ENCODE measurements at places on chromosomes 4 and X.

GRCh38 chrX:2502668-2503519 lies 2.1 kb upstream of the DHRSX start:
- no peak for DNase-seq

DNA sequence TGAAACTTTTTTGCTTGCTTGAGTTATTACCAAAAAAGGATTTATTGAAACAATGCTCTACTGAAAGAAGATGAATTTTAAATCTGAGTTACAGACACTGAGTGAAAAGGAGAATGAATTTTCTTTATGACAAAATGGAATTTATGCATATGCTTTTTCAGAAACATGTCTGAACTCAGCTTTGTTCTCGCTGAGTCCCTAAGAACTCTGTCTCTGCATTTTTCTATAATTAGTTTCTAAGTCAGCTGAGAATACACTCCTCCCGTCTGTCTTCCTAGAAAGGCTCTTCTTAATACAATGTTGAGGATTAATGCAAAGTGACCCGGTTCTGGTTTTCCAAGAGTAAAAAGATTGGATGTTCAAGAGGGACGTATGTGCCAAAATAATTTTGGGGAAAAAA lies 463.5 kb downstream of the NKX6-1 start:
- no peak for DNase-seq

- no peak for DNase-seq
Observed at GRCh38 chr4:1240721-1241465, 8.0 kb downstream of the CTBP1 start.

DNA sequence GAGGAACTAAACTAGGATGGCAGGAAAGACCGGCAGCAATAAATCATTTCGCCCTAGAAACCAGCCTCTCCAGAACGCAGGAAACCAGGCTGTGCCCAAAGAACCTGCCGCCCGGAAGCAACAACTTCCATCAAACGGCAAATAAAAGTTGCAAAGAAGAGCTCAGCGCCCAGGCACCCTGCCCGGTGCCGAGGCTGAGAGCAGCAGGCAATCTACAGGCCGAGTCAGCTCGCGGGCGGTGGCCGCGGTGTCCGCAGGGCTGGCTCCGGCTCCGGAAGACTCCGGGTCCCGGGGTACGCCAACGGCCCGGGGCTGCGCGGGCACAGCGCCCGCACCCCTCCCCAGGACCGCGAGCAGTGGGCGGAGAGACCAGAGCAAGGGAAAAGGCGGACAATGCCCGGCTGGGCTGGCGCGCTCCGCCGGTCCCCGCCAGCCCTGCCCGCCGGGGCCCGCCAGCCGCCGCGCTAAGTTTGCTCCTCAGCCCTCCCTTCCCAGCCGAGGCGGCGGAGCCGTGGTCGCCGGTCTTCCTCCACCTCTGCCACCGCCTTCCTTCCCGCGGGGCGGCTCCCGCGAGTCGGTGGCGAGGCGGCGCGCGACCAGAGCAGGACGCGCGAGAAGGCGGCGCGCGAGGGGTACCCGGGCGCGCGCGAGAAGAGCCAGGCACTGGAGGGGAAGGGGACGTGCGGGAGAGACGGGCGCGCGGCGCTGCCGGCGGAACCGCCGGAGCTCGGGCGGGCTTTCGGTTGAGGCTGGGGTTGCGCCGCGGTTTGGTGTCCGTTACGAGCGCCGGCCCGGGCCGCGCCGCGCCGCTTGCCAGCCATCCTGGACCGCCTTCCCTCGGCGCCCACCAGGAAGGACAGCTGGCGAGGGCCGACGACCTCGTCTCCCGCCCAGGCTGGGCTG lies 733 bp downstream of the FRYL start:
- peak; percentile 28 for DNase-seq

DNA sequence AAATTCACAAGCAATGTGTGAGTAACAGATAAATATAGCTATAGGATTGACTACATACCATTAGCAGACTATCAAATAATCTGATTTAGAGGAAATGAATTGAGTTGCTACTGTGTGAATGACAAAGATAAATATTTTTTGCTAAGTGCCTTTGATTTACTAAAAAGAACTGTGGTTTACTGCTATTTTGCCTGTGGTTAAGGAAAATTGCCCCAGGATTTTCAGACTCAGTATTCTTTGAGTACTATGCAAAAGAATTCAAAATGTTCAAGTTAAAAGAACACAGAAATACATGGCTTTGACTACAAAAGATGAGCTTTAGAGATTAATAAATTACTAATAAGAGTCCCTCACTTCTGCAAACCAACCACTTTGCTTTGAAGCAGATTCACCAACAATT lies 853.8 kb downstream of the ADGRL3 start:
- DNase-seq = no peak

GRCh38 chrX:11462136-11462535 lies 168.9 kb downstream of the AMELX start:
- DNase-seq = no peak

DNA sequence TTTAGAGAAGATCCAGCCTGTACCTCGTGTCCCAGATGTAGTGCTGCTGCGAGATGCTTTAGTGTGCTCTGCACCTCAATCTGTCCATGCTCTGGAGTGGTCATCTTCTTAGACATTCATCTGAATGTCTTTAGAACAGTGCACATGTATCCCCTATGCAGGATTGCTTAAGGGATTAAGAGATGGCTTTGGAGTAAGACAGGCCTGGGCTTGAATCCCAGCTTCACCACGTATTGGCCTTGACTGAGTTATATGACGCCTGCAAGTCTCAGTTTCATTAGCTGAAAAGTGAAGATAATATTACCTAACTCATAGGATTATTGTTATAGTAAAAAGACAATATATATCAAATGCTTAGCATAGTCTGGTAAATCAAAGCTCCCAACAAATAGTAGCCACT lies 98.3 kb downstream of the NFKB1 start:
- no peak for DNase-seq

DNA sequence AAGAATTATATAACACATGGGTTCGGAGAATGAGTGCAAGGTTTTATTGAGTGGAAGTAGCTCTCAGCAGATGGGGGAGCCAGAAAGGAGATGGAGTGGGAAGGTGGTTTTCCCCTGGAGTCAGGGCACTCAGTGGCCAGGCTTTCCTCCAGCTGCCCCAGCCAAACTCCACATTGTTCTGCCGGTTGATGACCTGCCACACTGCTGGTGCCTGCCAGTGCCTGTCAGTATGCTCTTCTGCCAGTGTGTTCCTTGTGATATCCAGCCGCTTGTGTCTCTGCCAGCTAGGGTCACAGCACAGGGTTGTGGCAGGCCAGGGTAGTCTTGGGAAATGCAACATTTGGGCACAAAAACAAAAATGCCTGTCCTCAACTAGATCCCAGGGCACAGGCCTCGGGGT lies 604.8 kb upstream of the TECRL start:
- no peak for DNase-seq

DNA sequence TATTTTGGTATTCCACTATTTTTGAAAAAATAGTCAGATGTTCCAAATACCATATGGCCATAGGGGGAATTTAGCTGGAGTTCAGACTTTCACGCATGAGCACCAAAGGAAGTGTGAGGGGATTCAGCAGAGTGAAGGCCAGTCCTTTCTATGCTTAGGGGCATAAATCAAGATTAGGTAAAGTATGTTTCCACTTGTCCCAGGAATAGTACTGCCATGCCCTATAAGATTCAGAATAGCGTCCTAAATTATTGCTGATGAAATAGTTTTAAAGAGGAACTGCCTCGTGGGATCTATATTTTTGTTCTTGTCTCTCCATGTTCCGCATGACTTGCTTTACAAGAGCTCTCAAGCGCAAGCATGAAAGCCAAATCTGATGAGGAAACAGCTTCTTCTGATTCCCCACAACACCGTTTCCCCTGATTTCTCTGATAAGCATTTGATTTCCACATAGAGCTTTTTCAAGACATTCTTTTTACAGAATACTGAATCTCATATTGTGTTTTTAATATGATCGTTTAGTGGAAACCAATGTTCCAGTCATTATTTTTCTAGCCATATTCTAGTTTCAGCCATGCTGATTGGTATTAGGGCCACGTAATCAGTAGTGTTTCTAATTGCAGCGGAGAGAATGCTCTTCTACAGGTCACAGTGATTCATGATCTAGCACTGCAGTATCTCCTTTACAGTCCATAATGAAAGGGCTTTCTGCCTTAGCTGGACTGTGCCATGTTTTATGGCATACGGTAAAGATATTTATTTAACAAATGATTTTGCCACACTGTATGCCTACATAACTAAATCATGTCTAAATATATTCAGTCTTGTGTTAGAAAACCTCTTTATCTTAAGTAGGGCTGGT lies 492.3 kb downstream of the CENPC start:
- no peak for DNase-seq

DNA sequence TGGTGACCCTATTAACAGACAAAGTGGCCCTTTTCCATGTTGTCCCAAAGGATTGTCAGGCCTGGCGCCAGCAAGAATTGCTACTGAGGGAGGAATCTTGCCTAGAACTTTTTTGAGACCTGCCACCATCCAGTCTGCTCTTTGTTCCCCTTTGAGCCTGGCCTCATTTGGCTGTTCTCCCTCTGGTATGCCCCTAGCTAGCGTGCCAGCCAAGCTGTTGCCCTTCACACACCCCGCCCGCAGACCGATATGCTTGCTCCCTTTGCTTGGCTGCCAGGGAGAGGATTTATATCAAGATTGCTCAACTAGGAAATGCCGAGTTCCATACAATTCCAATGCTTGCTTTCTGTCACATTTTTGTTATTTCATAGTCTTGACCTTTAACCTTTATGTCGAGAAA lies 24.4 kb downstream of the IGSF1 start:
- DNase-seq = no peak

DNA sequence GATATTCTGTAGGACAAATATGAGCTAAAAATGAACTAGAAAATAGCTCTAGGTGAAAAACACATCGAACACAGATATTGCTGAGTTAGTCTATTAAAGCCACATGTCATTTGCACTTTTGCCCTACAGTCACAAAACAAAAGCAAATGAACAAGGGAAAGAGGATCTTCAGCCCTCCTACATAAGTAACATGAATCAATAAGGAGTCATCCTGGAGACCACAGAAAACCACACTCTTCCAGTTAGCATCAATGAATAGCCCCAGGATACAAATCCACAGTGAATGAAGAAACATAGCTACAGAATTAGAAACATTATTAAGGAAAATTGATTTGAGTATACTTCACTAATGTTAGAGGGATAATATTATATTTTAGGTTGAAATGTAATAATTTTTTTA lies 311.4 kb downstream of the MAPK10 start:
- DNase-seq = no peak

DNA sequence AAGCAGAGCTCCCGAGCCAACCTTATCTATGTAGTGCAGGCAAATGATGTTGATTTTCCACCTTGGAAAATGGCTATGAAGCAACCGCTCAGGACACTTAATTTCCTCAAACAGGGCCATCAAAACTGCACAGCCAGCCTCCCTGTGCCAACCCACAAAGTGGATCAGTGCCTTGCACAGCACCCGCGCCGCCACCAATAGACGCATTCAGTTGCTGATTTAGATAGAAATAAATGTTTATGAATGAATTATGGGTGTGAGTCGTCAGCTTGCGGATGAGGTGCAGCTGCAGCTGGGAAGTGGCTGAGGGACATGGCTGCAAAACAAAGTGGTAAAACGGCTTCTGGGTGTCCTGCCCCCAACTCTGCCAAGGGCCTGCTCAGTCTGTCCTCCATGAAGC lies 47.0 kb downstream of the SOD3 start:
- no peak for DNase-seq

GRCh38 chrX:41273638-41274037 lies 60.3 kb upstream of the DDX3X start:
- no peak for DNase-seq

All from AML-193 (cell line).